ENCODE measurements at places on chromosomes 16 and 17.

GRCh38 chr16:546909-547770, 13.1 kb upstream of the PRR35 start:
- DNase-seq, result peak; percentile 52

DNA sequence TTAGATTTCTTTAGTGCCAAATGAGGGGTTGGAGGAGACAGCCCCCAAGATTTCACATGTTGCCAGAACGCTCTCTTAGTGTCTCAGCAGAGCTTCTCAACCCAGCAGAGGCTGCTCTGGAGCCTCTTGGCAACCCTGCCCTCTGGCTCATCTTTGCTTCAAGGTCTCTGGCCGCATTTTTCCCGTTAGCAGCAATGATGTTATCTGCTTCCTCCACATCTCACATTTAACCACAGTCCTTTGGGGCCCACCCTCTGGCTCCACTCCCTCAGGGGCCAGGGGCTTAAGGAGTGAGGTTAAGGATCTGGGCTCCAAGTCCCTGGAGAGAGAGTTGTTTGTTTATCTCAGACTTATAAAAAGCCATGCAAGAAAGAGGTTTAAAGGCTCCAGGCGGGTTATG, 3.3 kb upstream of the XYLT1 start:
- no peak for DNase-seq

DNA sequence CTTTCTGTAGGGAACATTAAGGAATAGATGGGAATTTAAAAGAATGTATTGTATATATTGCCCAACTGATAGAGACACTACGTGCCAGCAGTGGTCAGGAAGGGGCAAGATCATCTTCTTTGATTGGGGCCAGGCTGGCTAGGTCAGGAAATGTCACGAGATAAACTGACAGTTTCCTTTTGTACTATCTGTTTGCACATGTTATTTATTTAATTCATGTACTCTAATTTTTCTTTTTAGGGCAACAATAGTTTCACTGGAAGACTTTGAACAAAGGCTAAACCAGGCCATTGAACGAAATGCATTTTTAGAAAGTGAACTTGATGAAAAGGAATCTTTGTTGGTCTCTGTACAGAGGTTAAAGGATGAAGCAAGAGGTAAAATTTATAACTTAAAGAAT, 12.6 kb downstream of the NDEL1 start:
- DNase-seq, result no peak

DNA sequence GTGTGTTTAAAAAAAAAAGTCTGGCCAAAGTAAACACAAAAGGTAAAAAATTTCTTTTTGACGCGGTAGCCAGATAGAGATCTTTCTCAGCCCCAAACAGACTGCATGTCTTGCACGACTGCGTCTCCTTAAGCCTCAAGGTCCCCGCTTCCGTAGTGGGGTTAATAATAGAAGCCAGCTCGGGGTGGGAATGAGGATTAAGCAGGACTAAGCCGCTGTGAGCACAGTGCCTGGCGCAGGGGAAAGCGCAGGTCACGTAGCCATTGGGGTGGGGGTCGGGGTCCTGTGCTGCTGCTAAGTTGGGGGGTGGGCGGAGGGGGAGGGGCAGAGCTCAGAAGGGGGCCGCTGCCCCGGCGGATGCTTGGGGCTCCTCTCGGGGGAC, 521 bp downstream of the GGA2 start:
- DNase-seq, result peak; percentile 49

DNA sequence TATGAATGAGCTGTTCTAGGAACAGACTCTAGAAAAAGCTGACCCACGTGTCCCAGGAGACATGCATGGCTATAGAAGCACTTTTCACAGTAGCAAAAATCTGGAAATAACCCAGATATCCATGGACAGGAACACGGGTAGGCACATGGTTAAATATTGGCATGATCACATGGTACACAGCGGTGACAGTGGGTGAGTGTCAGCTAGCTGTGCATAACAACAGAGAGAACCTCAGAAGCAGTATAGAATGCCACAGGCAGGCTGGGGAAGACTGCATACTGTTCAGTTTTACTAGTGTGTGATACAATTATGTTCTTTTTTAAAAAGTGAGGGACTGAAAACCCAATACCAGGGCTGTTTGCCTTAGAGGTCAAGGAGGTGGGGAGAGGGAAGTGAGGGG, 31.4 kb downstream of the EPN2 start:
- DNase-seq, result no peak

Data from activated CD4-positive, alpha-beta memory T cell treated with anti-CD3 and anti-CD28 coated beads, Interleukin-2, amount 10 ng/mL, durations not matched to agents 7 days and 5 days (primary cell).